Activated CD4-positive, alpha-beta memory T cell treated with anti-CD3 and anti-CD28 coated beads for 36 hours (primary cell): ENCODE measurements at places on chromosomes 1 and 21. TPM values are rescaled to one million over a fixed set of nuclear protein-coding genes. Genes with fewer than 3 reads are reported as not detected.
A peak's percentile ranks its signal among the peaks of the same experiment; 100 is the strongest.

DNA sequence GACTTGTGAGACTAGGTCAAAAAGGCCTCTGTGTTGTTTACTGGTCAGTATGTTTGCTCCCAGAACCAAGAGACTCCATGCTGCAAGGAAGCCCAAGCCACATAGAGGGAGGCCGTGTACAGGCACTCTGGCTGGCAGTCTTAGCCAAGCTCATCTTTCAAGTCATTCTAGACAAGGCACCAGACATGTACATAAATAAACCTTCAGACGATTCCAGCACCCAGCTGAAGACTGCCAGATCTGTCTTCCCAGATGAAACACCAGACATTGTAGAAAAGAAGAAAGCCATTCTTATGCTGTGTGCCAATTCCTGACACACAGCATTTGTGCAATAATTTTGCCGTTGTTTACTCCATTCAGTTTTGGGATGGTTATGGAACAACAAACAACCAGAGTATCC, 595.5 kb downstream of the KIF26B start:
- DNase-seq, result no peak
- peaks cover 58% of the 10 kb centered on the region for H3K36me3 ChIP-seq
- H3K27ac ChIP-seq, result no peak overlapping the region
- no peaks in the 10 kb centered on the region for H3K4me1 ChIP-seq
- no peaks in the 10 kb centered on the region for H3K27me3 ChIP-seq
- no peak overlapping the region for H3K4me3 ChIP-seq

MGST3 gene
- 56.6 TPM for total RNA-seq

- H3K27me3 ChIP-seq, result no peaks in the 10 kb centered on the region
- H3K4me1 ChIP-seq, result peaks cover 6% of the 10 kb centered on the region
- no peak overlapping the region for H3K4me3 ChIP-seq
- DNase-seq, result no peak
- peaks cover 23% of the 10 kb centered on the region for H3K36me3 ChIP-seq
These were observed 49.4 kb upstream of the FASLG start for GRCh38 chr1:172609528-172609927.

GRCh38 chr1:93677729-93678128, 3.9 kb downstream of the BCAR3 start:
- H3K36me3 ChIP-seq, result no peaks in the 10 kb centered on the region
- H3K4me1 ChIP-seq, result peaks cover 10% of the 10 kb centered on the region
- no peak overlapping the region for H3K27ac ChIP-seq
- no peak for DNase-seq
- H3K27me3 ChIP-seq, result peaks cover 29% of the 10 kb centered on the region
- H3K4me3 ChIP-seq, result no peak overlapping the region

ZNF678 gene
- 7.4 TPM for total RNA-seq

GRCh38 chr1:5513179-5513578, 479.0 kb downstream of the NPHP4 start:
- no peaks in the 10 kb centered on the region for H3K36me3 ChIP-seq
- no peak overlapping the region for H3K27ac ChIP-seq
- H3K4me3 ChIP-seq, result no peak overlapping the region
- no peak for DNase-seq
- peaks cover 3% of the 10 kb centered on the region for H3K27me3 ChIP-seq
- peaks cover 3% of the 10 kb centered on the region for H3K4me1 ChIP-seq

TMEM81 gene
- 3.3 TPM for total RNA-seq

RSPO1 gene
- not detected for total RNA-seq

AIRE gene
- not detected for total RNA-seq

- no peaks in the 10 kb centered on the region for H3K4me1 ChIP-seq
- H3K36me3 ChIP-seq, result peaks cover 28% of the 10 kb centered on the region
- no peaks in the 10 kb centered on the region for H3K27me3 ChIP-seq
These were observed 75.5 kb downstream of the VPS13D start for GRCh38 chr1:12305377-12305776.

DNA sequence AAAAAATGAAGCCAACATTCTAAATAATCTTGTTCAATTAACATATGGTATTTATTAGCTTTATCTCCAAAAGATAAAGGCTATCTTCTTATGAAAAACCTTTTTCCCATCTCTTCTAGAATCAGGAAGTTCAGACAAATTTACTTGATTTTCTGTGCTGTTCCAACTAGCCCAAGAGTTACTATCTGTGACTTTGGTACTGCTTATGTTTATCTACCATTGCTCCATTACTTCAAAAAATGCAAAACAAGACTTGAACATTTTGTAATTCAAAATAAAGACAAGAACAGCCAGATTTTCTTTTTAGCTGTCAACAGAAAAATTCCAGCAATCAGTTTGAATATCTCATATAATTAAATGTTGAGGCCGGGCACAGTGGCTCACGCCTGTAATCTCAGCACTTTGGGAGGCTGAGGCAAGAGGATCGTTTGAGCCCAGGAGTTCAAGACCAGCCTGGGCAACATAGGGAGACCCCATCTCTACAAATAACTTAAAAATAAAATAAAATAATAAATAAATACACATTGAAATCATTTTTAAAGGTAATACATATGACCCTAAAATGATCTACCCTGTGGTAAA, 188.5 kb downstream of the LTN1 start:
- DNase-seq, result no peak
- no peak overlapping the region for H3K4me3 ChIP-seq
- H3K4me1 ChIP-seq, result no peaks in the 10 kb centered on the region
- H3K36me3 ChIP-seq, result peaks cover 3% of the 10 kb centered on the region

OR14C36 gene
- total RNA-seq, result not detected

DNA sequence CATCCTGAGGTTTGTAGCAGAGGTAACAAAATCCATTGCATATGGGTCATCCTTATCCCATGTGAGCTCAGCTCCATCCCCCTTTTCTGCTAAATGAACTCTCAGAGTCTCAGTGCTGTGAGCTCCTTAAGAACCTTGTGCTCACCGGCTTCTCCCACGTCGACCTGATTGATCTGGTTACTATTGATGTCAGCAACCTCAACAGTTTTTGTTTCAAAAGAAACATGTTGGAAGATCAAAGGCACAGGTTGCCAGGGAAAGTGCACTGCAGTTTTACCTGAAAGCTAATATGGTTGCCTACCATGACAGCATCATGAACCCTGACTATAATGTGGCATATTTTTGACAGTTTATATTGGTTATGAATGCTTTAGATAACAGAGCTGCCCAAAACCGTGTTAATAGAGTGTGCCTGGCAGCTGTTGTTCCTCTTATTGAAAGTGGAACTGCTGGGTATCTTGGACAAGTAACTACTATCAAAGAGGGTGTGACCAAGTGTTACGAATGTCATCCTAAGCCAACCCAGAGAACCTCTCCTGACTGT, 131.4 kb downstream of the HS2ST1 start:
- H3K27ac ChIP-seq, result peak overlapping the region; percentile 82
- DNase-seq, result peak; percentile 75
- H3K4me3 ChIP-seq, result peak overlapping the region; percentile 45
- peaks cover 48% of the 10 kb centered on the region for H3K4me1 ChIP-seq
- no peaks in the 10 kb centered on the region for H3K27me3 ChIP-seq

GRCh38 chr1:228778961-228779360, 43.7 kb downstream of the RHOU start:
- no peak overlapping the region for H3K4me3 ChIP-seq
- H3K36me3 ChIP-seq, result no peaks in the 10 kb centered on the region
- no peak for DNase-seq
- H3K27ac ChIP-seq, result no peak overlapping the region
- H3K27me3 ChIP-seq, result no peaks in the 10 kb centered on the region
- no peaks in the 10 kb centered on the region for H3K4me1 ChIP-seq

DNA sequence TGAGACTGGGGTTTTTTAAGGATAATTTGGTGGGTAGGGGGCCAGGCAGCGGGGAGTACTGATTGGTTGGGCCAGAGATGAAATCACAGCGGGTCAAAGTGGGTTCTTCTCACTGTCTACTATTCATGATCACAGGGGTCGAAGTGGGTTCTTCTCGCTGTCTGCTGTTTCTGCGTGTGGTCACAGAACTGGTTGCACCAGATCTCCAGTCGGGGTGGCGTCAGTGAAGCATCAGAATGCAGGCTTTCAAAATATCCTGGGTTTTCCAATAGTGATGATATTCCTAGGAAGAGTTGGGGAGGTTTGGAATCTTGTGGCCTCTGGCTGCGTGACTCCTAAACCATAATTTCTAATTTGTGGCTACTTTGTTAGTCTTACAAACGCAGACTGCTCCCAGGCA, 45.1 kb downstream of the TRPM2 start:
- DNase-seq, result no peak
- H3K36me3 ChIP-seq, result no peaks in the 10 kb centered on the region
- no peaks in the 10 kb centered on the region for H3K27me3 ChIP-seq
- H3K4me1 ChIP-seq, result no peaks in the 10 kb centered on the region

DNA sequence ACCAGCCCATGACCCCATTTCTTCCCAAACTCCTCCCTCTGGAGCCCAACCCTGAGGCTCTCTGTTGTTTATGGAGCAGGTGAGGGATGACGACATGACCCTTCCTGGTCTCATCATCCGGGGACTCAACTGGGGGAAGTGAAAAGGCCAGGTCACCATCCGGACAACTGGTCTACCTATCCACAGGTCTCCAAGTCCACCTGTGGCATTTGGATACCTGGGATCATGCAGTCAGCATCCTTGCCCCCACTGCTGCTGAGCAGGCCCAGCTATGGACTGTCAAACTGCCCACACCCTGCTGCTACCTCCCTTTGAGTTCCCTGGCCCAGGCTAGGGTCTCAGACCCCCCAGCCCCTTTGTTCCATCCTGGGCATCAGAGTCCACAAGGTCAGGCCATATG, 60.0 kb upstream of the LAPTM5 start:
- H3K36me3 ChIP-seq, result no peaks in the 10 kb centered on the region
- peaks cover 40% of the 10 kb centered on the region for H3K27me3 ChIP-seq
- no peak overlapping the region for H3K4me3 ChIP-seq
- DNase-seq, result no peak
- no peaks in the 10 kb centered on the region for H3K4me1 ChIP-seq

GRCh38 chr1:8202182-8202905, 115.6 kb upstream of the SLC45A1 start:
- H3K27me3 ChIP-seq, result no peaks in the 10 kb centered on the region
- H3K4me3 ChIP-seq, result no peak overlapping the region
- no peak for DNase-seq
- no peaks in the 10 kb centered on the region for H3K36me3 ChIP-seq

DNA sequence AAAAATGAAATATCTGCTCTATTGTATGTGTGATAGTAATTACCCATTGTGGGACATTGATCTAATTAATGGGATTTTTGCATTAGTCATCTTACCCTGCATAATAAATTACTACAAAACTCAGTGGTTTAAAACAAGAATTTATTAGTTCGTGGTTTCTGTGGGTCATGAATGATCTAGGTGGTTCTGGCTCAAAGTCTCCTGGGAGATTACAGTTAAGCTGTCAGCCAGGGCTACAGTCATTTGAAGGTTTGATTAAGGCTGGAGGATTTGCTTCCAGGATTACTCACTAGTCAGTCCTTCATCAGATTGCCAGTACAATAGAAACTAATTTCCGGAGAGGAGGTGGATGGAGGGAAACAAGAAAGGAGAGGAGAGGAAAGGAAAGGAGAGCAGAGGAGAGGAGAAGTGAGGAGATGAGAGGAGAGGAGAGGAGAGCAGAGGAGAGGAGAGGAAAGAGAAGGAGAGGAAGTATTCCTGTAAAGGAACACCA, 60.4 kb upstream of the TNFSF4 start:
- H3K4me1 ChIP-seq, result peaks cover 4% of the 10 kb centered on the region
- no peak for DNase-seq
- no peaks in the 10 kb centered on the region for H3K27me3 ChIP-seq
- no peaks in the 10 kb centered on the region for H3K36me3 ChIP-seq
- no peak overlapping the region for H3K4me3 ChIP-seq
- H3K27ac ChIP-seq, result no peak overlapping the region

RSRP1 gene
- 123 TPM for total RNA-seq

VTCN1 gene
- total RNA-seq, result not detected
